ENCODE measurements at places on chromosomes 16 and 17. TPM values are rescaled to one million over a fixed set of nuclear protein-coding genes. Genes with fewer than 3 reads are reported as not detected.

FBXL16 gene
- total RNA-seq: not detected

KCNJ18 gene
- not detected for total RNA-seq

SCARF1 gene
- total RNA-seq: 102 TPM

APOBR gene
- total RNA-seq: not detected

MYCBPAP gene
- 0.67 TPM for total RNA-seq

TBC1D28 gene
- not detected for total RNA-seq

All from mammary microvascular endothelial cell (primary cell).